H7 (cell line): ENCODE measurements at places on chromosomes 2 and 18. TPM values are rescaled to one million over a fixed set of nuclear protein-coding genes. Genes with fewer than 3 reads are reported as not detected.

NYAP2 gene
- total RNA-seq: not detected in 2 replicates

ATP6V1B1 gene
- 0.14 TPM in 1 of 2 replicates, not detected in the other for total RNA-seq

MDH1B gene
- total RNA-seq: 2.0 and 2.2 TPM in 2 replicates

TMEM178A gene
- 7.1 and 8.1 TPM in 2 replicates for total RNA-seq

MYO3B gene
- 0.35 and 0.41 TPM in 2 replicates for total RNA-seq

SIX3 gene
- total RNA-seq: 1.7 and 3.0 TPM in 2 replicates

- no peak for DNase-seq
Observed at GRCh38 chr2:10080536-10081304, 509 bp upstream of the CYS1 start.

DNA sequence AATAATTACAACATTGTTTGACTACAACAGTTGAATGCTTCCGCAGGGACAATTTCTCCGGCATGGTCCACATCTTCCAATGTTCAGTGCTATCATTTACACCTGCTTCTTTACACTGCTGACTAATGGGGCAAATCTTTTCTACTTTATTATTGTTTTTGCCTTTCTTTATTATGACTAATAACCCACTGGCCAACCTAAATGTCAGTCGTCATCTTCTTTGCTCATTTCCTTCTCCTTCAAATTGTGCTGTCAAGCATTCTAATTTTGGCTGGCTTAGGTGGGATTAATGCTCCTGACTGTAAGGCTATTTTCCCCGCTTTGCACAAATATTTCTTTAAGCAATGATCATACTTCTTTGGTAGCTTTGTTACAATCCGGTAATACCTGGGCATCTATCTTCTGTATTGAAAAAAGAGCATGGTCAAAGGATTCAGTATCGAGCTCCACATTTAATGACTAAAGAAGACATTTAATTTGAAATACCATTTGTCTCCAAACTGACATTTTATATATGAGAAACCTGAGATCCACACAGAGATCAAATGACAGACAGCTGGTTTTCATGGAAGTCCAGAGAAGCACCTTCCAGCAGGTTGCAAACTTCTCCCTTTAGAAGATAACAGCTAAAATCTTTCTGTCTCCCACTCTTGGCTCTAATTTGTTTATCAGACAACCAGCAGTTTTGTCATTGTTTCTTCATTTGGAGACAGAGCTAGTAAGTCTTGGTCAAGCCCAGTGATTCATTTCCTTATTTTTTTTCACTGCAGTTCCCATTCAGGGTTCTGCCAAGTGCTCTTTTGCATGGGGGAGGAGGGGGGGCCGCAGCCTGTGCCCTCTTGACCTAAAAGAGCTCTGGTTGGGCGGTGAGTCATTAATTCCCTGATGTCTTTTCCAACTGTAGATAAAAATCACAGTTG is 132.9 kb downstream of the SOCS6 start:
- no peak for DNase-seq

DNA sequence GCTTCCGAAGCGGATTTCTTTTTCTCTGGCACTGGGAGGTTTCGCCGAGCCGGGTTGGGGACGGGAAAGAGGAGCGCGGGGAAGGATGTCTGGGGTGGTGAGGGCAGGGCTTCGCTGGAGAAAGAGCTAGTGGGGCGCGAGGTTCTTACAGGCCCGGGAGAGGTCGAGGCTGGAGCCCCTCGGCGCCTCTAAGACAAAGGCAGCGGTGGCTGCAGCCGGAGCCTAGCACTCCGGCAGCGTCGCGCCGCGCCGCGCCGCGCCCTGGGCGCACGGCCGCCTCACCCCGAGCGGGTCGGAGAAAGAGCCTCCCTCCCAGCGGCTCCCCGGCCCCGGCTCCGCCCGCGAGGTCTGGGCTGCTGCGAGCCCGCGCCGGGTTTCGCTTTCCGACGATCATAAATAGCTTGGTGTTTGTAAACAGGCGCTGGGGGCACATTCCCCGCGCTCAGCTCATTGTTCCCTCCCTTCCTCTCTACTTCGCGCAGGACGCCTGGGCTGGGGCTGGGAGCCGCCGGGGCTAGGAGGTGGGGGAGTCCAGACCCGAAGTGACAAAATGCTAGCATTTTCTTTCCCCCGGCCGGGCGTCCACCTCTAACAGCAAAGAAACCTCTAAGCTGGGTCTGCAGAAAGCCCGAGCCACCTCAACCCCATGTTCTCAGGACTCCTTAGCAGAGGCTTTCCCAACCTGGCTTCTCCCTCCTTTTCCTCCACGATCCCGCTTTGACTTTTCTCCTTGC is 813 bp upstream of the MEIS1 start:
- DNase-seq: peak; percentile 85

DNA sequence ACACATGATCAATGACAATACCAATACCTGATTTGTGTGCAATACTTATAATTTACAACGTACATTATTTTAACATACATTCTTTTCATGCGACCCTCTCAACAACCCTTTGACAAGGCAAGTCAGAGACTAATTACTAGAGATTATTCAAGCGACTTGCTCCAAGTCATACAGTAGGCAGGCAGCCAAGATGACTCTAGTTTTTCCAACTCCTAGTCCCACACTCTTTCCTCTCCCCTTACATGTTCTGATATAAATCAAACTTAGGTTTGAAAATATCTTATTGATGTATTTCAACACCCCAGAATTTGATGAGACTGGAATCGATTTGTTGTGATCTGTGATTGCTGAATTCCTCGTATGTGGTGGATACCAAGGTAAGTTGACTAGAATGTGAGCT is 8.0 kb upstream of the CYP27C1 start:
- no peak for DNase-seq

DNA sequence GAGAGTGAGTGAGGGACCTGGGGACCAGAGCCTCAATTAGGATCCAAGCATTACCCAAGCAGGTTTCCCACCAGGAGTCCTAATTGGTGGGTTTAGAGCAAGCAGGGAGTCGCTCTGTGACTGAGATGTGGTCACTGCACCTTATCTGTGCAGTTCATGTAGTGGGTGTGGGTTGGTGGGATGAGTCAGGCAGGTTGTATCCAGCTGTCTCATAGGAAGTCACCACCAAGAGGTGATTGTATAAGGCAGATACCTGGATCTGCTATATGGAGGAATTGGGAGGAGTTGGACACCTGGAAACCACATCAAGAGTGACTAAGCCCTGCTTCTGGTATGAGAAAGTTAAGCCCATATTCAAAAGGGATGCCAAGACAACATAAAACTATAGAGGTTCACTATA is 106.8 kb downstream of the ARHGAP28 start:
- DNase-seq: no peak

DNA sequence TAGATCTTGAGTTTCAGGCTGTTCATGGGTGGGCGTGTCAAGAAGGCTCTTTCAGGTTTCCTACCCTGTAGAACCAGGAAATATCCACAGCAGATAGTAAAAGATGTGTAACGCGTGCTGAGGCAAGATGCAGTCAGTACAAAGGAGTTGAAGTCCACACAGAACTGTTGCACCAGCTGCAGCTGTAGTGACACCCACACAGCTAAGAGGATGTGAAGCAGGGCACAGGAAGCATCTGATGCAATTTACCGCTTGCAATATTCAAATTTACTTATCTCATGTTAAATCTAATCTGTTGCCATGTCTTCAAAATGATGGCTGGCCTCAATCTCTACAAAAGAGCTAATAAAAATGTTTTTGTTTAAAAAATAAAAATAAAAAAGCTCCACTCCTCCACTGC is 132.8 kb downstream of the ARHGAP15 start:
- no peak for DNase-seq

- no peak for DNase-seq
Observed at GRCh38 chr18:57273194-57273593, 79.2 kb upstream of the ST8SIA3 start.

DNA sequence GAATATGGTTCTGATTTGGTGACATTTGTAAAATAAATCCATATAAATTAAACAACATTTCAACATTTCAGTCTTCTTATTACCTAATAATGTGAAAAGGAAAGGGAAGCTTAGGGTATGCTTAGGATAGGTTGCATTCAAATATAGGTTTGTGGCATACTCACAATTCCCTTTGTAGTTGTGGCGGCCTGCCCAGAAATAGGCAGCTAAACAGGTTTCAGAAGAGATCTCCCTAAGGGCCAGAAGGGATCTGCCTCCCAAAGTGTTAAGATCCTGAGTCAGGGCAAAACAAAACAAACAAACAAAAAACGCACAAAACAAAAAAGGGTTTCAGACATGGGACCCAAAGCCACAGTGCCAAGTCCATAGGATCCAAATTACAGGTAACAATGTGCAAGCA is 41.4 kb upstream of the TCF7L1 start:
- DNase-seq: no peak

DNA sequence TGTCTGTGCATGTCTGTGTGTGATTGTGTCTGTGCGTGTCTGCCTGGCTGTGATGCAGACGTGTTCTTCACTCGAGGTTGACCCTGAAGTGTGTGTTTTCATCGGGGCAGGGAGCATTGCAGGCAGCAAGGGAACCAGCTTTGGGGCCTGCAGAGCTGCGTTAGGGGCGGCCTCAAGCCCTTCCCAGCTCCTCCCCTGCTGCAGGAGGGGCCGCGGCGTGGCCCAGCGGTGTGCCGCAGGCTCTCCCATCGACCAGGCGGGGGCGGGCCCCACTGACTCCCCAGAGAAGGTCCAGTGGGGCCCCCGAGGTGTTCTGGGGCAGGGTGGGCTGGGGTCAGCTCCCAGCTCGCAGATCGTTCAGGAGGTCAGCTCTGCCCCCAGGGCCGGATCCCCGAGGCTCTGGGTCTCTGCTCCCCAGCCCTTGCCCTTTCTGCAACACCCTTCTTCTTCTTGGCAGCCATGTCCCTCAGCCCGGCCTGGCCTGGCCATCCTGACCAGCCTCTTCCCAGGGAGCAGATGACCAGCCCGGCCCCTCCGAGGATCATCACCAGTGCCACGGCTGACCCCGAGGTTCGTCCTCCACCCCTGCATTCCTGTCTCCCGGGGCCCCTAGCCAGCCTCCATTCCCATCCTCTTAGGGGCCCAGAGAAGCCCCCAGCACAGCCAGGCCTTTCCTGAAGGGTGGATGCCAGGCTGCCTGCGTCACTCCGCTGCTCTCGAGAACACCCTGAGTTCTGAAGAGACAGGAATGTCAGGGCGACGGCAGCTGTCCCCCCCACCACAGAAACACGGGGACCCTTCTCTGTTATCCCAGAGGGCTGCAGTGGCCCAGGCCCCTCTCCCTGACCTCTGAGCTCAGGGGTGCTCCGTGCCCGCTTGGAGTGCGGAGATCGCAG is 11.1 kb upstream of the KLHL30 start:
- DNase-seq: peak; percentile 87

DNA sequence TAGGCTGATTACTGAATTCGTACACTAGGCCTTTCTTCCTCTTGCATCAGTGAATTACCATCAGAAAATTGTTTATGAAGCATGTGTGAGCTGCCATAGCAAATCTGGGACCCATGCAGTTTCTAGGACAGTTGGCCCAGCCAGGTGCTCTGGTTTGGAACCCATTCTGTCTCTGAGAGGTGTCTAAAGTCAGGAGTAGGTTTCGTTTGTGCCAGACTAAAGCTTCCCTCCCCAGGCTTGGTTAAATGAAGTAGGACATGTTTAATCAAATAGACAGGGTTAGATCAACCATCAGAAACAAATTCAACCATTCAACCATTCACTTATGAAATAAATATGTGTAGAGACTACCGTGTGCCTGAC is 176.9 kb downstream of the ALPK2 start:
- DNase-seq: no peak

- DNase-seq: peak; percentile 60
Observed at GRCh38 chr2:24418166-24418841, 58.0 kb upstream of the ITSN2 start.

- DNase-seq: no peak
Observed at GRCh38 chr2:143847257-143847656, 672.7 kb downstream of the ZEB2 start.

- no peak for DNase-seq
Observed at GRCh38 chr2:42965196-42965595, 172.8 kb upstream of the HAAO start.
